Gastroesophageal sphincter (tissue), 4 donors: ENCODE measurements at places on chromosomes 4 and X. TPM values are rescaled to one million over a fixed set of nuclear protein-coding genes. Genes with fewer than 3 reads are reported as not detected.

- no peak overlapping the region for H3K4me3 ChIP-seq
- no peaks in the 10 kb centered on the region for H3K4me1 ChIP-seq
- H3K36me3 ChIP-seq = peaks cover 90% of the 10 kb centered on the region
- no peaks in the 10 kb centered on the region for H3K27me3 ChIP-seq
These were observed 11.0 kb upstream of the ERAS start for GRCh38 chrX:48815266-48815665.

The GPR101 gene
- not detected for total RNA-seq

The UGDH gene
- total RNA-seq = 31.1 TPM

DNA sequence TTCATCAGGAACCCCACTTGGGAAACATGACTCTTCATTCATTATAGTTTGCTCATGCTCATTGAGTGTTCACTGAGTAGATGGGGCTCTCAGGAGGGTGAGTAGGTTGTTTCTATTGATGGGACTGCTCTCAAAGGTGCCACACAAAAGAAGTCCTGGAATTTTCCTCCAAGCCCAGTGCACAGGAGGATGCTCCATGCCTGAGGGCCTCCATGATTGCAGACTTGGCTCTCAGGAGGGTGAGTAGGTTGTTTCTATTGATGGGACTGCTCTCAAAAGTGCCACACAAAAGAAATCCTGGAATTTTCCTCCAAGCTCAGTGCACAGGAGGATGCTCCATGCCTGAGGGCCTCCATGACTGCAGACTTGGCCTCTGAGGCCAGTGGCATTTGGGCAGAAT is 108.5 kb downstream of the ZNF674 start:
- no peak overlapping the region for H3K4me3 ChIP-seq
- H3K27me3 ChIP-seq = no peaks in the 10 kb centered on the region
- H3K36me3 ChIP-seq = no peaks in the 10 kb centered on the region
- no peak overlapping the region for H3K27ac ChIP-seq

The USO1 gene
- total RNA-seq = 83.4 TPM

DNA sequence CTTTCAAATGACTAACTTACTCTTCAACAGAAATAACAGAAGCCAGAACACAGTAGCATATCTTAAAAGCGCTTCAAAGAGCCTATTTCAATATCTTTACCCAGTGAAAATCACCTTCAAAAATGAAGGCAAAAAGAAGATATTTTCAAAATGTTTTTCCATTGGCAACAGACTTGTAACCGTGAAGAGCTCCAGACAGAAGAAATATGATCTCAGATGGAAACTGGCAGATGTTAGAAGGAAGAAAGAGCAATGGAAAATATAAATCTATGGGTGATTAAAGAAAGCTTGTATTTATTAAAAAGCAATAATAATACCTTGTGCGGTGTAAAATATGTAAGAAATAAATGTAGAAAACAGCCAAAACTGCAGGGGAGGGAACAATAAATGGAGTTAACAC is 35.7 kb downstream of the PRKG2 start:
- no peaks in the 10 kb centered on the region for H3K4me1 ChIP-seq
- no peak overlapping the region for H3K27ac ChIP-seq
- ATAC-seq = no peak
- no peaks in the 10 kb centered on the region for H3K27me3 ChIP-seq
- H3K36me3 ChIP-seq = no peaks in the 10 kb centered on the region
- H3K4me3 ChIP-seq = no peak overlapping the region

- no peak overlapping the region for H3K4me3 ChIP-seq
- no peak overlapping the region for H3K27ac ChIP-seq
- no peaks in the 10 kb centered on the region for H3K36me3 ChIP-seq
- H3K27me3 ChIP-seq = no peaks in the 10 kb centered on the region
- no peaks in the 10 kb centered on the region for H3K4me1 ChIP-seq
- ATAC-seq = no peak
These were observed 1545.4 kb upstream of the PCDH10 start for GRCh38 chr4:131603705-131604104.

The CT45A1 gene
- not detected for total RNA-seq

DNA sequence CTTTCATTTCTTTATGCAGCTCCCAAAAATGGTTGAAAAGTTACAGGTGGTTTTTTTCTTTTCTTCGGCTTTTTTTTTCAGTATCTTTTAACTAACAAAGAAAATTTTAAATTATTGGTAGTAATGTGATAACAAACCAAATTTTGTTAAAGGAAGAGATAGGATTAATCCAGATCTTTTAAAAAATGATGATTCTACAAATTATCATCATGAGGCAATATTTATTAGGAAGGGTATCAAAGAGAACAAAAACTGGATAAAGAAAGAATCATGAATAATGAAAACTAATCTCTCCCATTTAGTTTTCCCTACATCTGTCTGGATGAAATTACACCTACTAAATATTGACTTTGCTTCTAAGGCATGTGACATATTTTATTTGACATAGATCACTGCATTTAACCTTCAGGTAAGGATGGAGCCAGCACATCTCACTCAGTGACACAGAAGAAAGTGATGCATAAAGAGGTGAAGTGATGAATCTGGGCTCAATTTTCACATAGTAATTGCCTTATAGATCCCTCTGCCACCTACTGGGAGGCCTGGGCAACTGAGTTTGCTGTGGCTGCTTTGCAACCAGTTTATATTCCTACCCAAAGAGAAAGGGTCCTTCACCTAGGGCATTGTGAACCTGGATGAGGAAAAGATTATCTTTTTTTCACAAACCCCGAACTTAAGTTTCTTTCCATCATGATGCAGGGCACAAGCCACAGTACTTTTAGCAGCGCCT is 155.6 kb downstream of the HNRNPD start:
- no peak overlapping the region for H3K27ac ChIP-seq
- no peaks in the 10 kb centered on the region for H3K27me3 ChIP-seq
- no peaks in the 10 kb centered on the region for H3K4me1 ChIP-seq
- ATAC-seq = no peak
- H3K4me3 ChIP-seq = no peak overlapping the region

DNA sequence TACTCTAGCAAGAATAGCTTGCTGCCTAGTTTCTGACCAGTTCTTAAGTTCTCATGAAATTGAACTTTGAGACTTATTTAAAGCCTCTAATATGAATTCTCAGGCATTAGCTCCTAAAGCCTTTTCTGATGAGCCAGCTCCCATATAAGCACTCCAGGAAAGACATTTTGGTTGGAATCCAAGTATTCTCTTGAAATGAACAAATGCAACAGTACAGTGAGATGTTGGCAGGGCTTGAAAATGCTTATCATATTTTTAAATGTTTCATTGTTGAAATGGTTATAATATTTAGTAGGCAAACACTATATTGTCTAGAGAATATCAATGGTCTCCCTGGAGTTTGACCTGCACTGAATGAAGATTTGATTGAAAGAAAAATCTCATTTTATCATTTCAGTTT is 240.3 kb downstream of the ANK2 start:
- no peaks in the 10 kb centered on the region for H3K27me3 ChIP-seq
- no peaks in the 10 kb centered on the region for H3K36me3 ChIP-seq
- no peaks in the 10 kb centered on the region for H3K4me1 ChIP-seq
- no peak overlapping the region for H3K4me3 ChIP-seq
- H3K27ac ChIP-seq = no peak overlapping the region

GRCh38 chrX:134526399-134526798 is 66.4 kb downstream of the HPRT1 start:
- no peak overlapping the region for H3K27ac ChIP-seq
- no peaks in the 10 kb centered on the region for H3K4me1 ChIP-seq
- H3K36me3 ChIP-seq = no peaks in the 10 kb centered on the region
- no peaks in the 10 kb centered on the region for H3K27me3 ChIP-seq

The PPP4R3C gene
- not detected for total RNA-seq

- no peak overlapping the region for H3K27ac ChIP-seq
- H3K4me3 ChIP-seq = no peak overlapping the region
- no peaks in the 10 kb centered on the region for H3K4me1 ChIP-seq
- no peaks in the 10 kb centered on the region for H3K27me3 ChIP-seq
- H3K36me3 ChIP-seq = no peaks in the 10 kb centered on the region
These were observed 281.3 kb upstream of the ANKRD50 start for GRCh38 chr4:124993838-124994237.

DNA sequence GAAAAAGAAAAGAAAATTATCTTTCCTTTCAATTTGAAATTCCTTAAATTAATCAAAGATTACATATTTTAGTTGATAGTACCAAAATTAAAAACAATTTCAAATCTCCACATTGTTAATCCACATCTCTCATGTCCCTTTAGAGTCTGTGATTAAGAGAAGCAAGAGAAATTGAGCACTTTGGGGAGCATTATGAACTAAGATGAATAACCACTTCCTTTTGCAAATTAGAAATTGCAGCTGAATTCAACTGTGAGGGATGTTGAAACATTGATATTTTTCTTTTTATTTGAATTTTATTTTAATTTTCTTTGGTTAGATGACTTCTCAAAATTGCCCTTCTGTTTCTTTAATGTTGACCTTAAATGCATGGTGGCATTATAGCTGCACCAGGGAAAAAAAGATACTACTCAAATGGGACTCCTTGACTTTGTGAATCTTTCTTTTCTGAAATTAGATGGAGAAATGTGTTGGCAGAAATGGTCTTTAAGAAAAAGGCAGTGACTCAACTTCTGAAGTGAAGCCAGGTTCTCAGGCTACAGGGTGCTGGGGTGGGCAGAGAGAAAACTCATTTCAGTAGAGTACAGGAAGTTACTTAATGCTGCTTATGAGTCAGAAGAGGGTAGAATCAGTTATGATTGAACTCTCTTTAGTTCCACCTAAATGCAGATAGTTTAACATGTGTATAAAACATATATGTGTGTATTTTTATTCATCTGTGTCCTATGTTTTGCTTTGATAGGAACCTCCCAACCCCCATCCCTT is 92.0 kb upstream of the TNIP3 start:
- no peak for ATAC-seq
- H3K36me3 ChIP-seq = no peaks in the 10 kb centered on the region
- no peaks in the 10 kb centered on the region for H3K27me3 ChIP-seq
- no peak overlapping the region for H3K4me3 ChIP-seq
- no peak overlapping the region for H3K27ac ChIP-seq

- no peaks in the 10 kb centered on the region for H3K27me3 ChIP-seq
- H3K4me3 ChIP-seq = peak overlapping the region; percentile 77
- peak overlapping the region; percentile 87 for H3K27ac ChIP-seq
- no peaks in the 10 kb centered on the region for H3K36me3 ChIP-seq
- ATAC-seq = no peak
These were observed 686 bp downstream of the FIP1L1 start for GRCh38 chr4:53378171-53378482.

- no peaks in the 10 kb centered on the region for H3K4me1 ChIP-seq
- no peaks in the 10 kb centered on the region for H3K36me3 ChIP-seq
- no peak overlapping the region for H3K27ac ChIP-seq
- H3K4me3 ChIP-seq = no peak overlapping the region
- no peaks in the 10 kb centered on the region for H3K27me3 ChIP-seq
- ATAC-seq = no peak
These were observed 175.1 kb downstream of the PARM1 start for GRCh38 chr4:75107755-75108612.

GRCh38 chr4:39626261-39626660 is 12.4 kb downstream of the SMIM14 start:
- ATAC-seq = no peak
- H3K27ac ChIP-seq = no peak overlapping the region
- H3K4me3 ChIP-seq = no peak overlapping the region
- H3K4me1 ChIP-seq = peaks cover 5% of the 10 kb centered on the region
- H3K27me3 ChIP-seq = no peaks in the 10 kb centered on the region

The PDHA2 gene
- total RNA-seq = not detected

DNA sequence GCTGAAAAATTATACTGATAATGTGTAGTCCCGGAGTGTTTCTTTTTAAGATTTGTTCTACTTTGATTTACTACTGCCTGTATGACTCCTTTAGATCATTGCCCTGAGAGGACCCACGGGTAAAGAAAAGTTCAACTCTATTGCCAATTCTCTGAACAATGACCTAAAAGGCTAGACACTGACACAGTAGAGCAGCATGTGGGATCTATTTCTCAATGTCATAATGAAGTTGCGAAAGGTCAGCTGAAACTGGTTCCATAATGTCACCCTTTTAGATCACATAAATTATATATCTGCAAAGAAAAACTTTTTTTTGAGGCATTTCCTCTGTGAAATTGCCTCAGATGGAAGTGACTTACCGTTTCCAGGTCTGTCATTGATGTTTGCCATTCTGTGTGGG is 67.4 kb downstream of the GLRB start:
- ATAC-seq = no peak
- no peaks in the 10 kb centered on the region for H3K4me1 ChIP-seq
- no peaks in the 10 kb centered on the region for H3K36me3 ChIP-seq
- H3K27me3 ChIP-seq = no peaks in the 10 kb centered on the region
- H3K27ac ChIP-seq = no peak overlapping the region
- no peak overlapping the region for H3K4me3 ChIP-seq

The LIN54 gene
- 7.8 TPM for total RNA-seq

DNA sequence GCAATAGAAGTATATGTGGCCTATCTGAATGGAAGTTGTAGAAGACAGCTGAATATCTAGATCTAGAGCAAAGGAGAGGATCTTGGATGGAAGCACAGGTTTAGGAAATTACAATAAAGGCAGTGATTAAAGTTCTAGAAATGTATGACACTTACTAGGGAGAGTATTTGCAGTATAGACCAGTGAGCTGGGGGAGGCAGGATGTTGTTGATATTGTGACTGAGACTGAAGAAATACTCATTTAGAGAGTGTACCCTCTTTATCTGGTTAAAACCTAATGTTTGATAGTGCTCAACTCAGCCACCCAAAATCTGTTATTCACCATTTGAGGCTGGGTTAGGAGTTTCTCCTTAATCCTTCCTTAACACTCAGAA is 439.5 kb downstream of the GRXCR1 start:
- no peak overlapping the region for H3K4me3 ChIP-seq
- no peak overlapping the region for H3K27ac ChIP-seq
- no peaks in the 10 kb centered on the region for H3K27me3 ChIP-seq
- H3K4me1 ChIP-seq = no peaks in the 10 kb centered on the region
- ATAC-seq = no peak

The MTNR1A gene
- not detected for total RNA-seq

GRCh38 chrX:48897157-48897624 is 377 bp downstream of the TIMM17B start:
- H3K4me1 ChIP-seq = no peaks in the 10 kb centered on the region
- no peaks in the 10 kb centered on the region for H3K27me3 ChIP-seq
- H3K27ac ChIP-seq = peak overlapping the region; percentile 99

DNA sequence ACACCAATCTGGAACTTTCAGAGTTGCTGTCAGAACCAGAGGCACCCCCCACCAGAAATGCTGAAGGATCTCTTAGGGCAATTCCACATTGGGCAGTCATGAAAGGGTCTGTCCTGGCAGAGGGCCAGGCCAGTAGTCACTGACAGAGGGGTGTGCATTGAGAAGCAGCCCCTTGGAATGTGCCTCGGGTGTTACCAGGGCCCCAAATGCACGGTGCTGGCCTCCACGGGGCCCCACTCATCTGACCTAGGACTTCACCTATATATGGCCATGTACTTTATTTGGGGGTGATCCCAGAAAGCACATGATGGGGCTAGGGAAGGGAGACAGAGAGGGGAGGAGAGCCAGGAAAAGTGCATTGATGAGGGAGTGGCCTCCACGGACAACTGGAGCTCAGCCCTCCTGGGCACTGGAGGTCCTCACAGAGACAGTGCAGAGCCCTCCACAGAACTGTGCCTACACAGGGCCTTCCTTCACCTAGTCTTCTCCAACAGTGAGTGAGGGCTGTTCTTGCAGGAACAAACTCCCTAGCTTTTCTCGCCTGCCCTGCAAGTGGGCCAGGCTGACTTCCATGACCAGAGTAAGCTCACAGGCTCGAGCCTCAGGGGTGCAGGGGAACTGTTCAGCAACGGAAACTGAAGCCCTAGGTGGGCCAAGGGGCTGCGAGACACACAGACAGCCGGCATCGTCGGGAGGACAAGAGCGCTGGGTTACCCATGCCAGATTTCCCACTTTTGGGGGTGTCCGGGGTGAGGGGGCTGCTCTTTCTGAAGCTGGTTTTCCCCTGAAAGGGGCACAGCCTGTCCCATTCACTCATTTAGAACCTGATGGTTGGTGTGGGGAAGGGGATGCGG is 136.2 kb downstream of the HMX1 start:
- no peaks in the 10 kb centered on the region for H3K4me1 ChIP-seq
- H3K36me3 ChIP-seq = no peaks in the 10 kb centered on the region
- H3K27ac ChIP-seq = no peak overlapping the region

GRCh38 chr4:122959981-122960610 is 37.7 kb upstream of the NUDT6 start:
- peak overlapping the region; percentile 58 for H3K27ac ChIP-seq
- no peaks in the 10 kb centered on the region for H3K4me1 ChIP-seq
